ENCODE measurements at places on chromosomes 6 and 20. TPM values are rescaled to one million over a fixed set of nuclear protein-coding genes. Genes with fewer than 3 reads are reported as not detected.
A peak's percentile ranks its signal among the peaks of the same experiment; 100 is the strongest.

DNA sequence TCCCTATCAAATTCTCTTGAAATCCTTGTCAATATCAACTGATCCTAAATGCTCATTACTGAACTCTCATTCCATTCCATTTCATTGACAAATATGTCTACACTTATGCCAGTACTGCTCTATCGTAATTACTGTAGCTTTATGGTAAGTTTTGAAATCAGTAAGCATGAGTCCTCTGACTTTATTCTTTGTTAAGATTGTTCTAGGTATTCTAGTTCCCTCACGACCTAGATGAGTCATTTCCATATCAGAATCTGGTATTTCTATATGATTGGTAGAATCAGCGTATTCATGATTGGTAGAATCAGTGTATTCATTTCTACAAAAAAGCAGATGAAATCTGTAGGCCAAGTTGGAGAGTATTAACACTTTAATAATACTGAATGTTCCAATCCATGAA lies 318.6 kb upstream of the RUNX2 start:
- H3K27ac ChIP-seq, result no peak overlapping the region
- H3K4me3 ChIP-seq, result no peak overlapping the region
- H3K27me3 ChIP-seq, result no peaks in the 10 kb centered on the region
- no peaks in the 10 kb centered on the region for H3K36me3 ChIP-seq
- DNase-seq, result no peak

DNA sequence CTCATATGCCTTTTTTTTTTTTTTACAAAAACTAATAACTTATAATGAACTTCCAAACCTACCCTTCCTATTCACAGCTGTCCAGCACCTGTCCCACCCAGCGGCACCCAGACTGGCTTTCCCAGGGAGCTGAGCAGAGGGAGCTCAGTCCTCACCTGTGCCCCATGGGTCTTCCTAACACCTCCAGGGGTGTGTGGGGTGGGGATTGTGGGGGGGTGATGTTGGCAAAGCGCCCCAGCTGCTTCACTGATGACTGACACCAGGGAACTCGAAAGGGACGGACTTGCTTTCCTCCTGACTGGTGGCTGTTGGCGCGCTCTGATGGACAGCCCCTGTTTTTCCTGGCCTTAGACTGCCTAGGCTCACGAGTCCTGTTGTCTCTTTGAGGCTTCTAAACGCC lies 14.2 kb upstream of the SYNJ2 start:
- no peaks in the 10 kb centered on the region for H3K4me1 ChIP-seq
- no peak overlapping the region for H3K4me3 ChIP-seq
- no peak for DNase-seq
- H3K27ac ChIP-seq, result no peak overlapping the region
- no peaks in the 10 kb centered on the region for H3K36me3 ChIP-seq
- no peaks in the 10 kb centered on the region for H3K27me3 ChIP-seq

DNA sequence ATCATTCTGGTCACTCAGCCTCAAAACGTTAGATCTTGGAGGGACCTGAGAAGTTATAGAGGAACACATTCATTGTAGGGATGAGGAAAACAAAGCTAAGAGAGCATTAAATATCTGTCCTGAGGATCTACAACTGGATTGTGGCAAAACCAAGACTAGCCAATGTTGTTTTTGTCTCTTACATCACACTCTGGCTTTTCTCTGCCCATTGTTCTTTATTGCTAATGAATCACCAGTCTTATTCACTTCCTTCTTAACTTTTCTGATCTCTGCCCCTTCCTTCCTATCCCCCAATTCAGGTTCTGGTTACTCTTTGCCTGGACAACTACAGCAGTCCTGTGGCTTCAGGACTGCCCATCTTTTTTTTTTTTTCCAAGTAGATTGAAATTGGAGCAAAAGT lies 57.0 kb upstream of the PREP start:
- DNase-seq, result no peak
- H3K4me1 ChIP-seq, result no peaks in the 10 kb centered on the region
- H3K27me3 ChIP-seq, result no peaks in the 10 kb centered on the region
- H3K27ac ChIP-seq, result no peak overlapping the region
- H3K36me3 ChIP-seq, result no peaks in the 10 kb centered on the region
- H3K4me3 ChIP-seq, result no peak overlapping the region

DNA sequence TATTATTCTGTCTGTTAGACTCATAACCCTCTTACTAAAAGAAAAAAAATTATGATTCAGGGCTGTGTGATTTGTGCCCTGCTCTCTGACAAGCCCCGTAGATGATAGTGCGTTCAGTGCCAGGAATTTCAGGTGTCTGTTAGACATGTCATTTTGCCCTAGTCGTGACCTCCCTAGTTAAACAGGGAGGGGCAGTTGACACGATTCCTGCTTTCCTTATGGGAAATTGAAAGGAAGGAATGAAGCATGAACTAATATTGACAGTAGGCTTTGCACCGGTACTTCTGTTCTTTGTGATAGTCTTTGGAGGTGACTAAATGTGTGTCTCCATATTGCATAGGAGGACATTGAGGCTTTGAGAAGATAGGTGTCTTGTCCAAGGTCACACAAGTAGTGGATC lies 26.3 kb downstream of the RPRD1B start:
- H3K27ac ChIP-seq, result no peak overlapping the region
- H3K4me1 ChIP-seq, result peaks cover 2% of the 10 kb centered on the region
- H3K36me3 ChIP-seq, result no peaks in the 10 kb centered on the region
- H3K4me3 ChIP-seq, result no peak overlapping the region

GRCh38 chr6:118722829-118723813 lies 71.7 kb upstream of the CEP85L start:
- peaks cover 9% of the 10 kb centered on the region for H3K4me1 ChIP-seq
- H3K27me3 ChIP-seq, result peaks cover 2% of the 10 kb centered on the region
- H3K4me3 ChIP-seq, result no peak overlapping the region

DNA sequence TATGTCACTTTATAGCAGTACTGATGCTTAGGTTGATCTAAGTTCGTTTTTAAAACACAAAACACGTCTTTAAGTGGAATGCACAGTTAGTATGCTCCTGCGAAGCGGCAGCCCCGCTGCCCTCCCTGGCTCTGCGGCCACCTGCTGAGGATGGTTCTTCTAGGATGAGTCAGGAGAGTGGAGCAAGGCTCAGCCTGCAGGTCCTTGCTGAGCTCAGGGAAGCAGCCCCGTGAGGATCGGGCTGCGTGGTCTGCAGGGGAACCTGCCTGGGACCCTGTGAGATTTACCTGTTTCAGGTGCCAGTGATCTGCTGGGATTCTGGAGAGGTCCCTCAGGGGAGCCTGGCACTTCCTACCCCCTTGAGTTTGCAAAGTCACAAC lies 57.5 kb downstream of the SYNJ2 start:
- H3K36me3 ChIP-seq, result peaks cover 4% of the 10 kb centered on the region
- peaks cover 8% of the 10 kb centered on the region for H3K27me3 ChIP-seq
- peaks cover 12% of the 10 kb centered on the region for H3K4me1 ChIP-seq
- no peak overlapping the region for H3K4me3 ChIP-seq
- H3K27ac ChIP-seq, result no peak overlapping the region

GRCh38 chr20:23995905-23996666 lies 7.5 kb upstream of the GGTLC1 start:
- H3K4me3 ChIP-seq, result no peak overlapping the region
- peak; percentile 57 for DNase-seq
- H3K27ac ChIP-seq, result no peak overlapping the region
- H3K36me3 ChIP-seq, result no peaks in the 10 kb centered on the region
- peaks cover 2% of the 10 kb centered on the region for H3K27me3 ChIP-seq

DNA sequence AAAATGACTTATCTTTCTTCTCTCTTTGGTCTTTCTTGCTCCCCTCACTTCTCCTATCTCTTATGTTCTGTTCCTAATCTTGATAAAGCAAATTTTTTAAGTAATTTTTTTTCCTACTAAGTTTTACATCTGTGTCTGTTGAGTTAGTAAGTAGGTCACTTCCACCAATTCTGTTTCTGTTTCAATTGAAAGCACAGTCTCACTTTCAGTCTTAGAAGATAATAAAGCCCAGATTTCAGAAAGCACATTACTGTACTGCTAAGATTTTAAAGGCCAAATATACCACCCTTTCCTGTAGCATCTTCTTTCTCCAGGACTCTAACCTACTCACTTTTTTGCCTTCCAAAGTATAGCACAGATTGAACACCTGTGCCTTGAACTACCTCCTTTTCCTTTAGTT lies 866.1 kb upstream of the ADGRB3 start:
- no peak for DNase-seq
- H3K4me3 ChIP-seq, result no peak overlapping the region
- H3K4me1 ChIP-seq, result no peaks in the 10 kb centered on the region
- no peaks in the 10 kb centered on the region for H3K36me3 ChIP-seq
- H3K27ac ChIP-seq, result no peak overlapping the region

DNA sequence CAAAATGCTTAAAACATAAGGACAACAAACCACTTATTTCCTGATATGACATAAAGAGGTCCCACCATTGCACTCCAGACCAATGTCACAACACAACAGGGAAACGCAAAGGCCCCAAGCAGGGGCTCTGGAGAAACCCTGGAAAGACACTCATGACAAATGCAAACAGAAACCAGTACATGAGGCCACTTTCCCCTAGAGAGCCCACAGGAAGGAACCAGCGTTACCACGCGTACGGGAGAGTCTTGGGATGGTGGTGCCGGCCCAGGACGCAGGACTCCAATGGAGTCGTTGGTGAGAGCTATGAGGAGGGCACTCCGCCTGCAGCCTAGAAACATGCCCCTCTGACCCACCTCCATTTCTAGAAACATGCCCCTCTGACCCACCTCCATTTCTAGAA lies 20.2 kb downstream of the GMEB2 start:
- no peaks in the 10 kb centered on the region for H3K4me1 ChIP-seq
- no peak overlapping the region for H3K27ac ChIP-seq
- H3K4me3 ChIP-seq, result no peak overlapping the region

- H3K36me3 ChIP-seq, result no peaks in the 10 kb centered on the region
- peaks cover 1% of the 10 kb centered on the region for H3K27me3 ChIP-seq
- H3K4me3 ChIP-seq, result no peak overlapping the region
- DNase-seq, result no peak
Measured at GRCh38 chr20:9215539-9215938, 146.7 kb downstream of the PLCB4 start.

DNA sequence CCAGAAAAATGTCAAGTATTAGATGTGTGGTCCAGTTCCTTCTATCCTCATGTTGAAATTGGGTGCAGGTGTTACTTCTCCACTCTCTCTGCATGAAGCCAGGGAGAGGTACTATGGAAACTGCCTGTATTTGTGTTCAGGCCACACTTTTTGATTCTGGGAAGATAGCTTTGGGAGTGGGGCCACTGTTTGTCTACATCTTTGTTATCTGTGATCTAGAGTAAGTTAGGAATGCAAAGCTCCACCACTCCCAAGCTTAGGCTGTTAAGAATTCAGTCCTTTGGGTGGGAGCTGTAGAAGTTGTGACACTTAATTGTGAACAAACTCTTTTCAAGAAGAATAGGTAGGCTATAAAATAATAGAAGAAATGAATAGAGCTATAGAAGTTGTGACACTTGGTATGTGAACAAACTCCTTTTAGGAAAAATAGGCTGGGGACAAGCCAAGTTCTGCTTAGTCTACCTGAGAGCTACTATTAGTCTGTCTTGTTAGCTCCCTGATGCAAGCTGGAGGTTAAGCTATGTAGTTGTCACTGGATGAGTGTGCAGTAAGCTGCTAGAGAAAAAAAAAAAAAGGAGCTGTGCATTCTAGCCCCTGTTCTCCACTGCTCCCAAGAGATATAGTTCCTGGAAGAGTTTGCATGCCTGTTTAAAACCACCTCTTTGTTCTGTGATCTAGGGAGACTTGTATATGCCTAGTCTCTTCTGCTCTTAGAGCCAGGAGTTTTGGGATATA lies 7.1 kb upstream of the GFRAL start:
- no peak for DNase-seq
- H3K27me3 ChIP-seq, result no peaks in the 10 kb centered on the region
- H3K36me3 ChIP-seq, result no peaks in the 10 kb centered on the region
- H3K4me3 ChIP-seq, result no peak overlapping the region
- no peaks in the 10 kb centered on the region for H3K4me1 ChIP-seq

DNA sequence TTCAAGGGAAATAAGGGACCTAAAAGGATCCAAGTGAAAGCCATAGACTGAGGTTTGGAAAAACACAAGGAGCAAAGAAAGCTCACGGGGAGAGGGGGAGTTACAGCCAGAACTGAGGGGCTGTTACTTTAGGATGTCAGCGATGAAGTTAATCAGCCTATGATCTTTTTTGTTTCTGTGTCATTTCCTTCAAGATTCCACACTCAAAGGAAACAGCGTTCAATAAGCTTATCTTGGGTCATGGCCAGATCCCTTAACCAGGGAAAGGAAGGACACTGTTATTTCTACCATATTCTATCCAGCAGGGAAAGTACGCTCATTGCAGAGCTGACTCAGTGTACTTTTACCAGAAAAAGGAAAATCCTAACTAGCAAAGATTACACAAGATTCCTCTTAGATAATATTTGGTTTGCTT lies 132.8 kb downstream of the PFDN4 start:
- peaks cover 4% of the 10 kb centered on the region for H3K36me3 ChIP-seq
- H3K4me3 ChIP-seq, result no peak overlapping the region
- no peak overlapping the region for H3K27ac ChIP-seq

DNA sequence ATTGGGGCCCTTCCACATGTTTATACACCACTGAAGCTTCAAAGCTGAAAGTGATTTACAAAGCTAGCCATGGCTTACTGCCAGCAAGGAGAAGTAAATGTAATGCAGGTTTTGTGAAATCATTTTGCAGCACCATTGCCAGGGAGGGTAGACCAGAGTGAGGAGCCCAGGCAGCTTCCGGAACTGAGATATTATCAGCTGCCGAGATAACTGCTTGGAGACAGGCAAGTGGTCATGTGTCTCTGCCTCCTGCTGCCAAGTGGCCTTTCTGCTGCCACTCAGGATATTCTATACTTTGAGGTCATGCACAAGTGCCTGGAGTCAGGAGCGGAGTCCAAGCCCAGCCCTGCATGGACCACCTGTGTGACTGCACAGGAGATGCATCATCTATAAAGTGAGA lies 160.2 kb downstream of the SYNDIG1 start:
- H3K27me3 ChIP-seq, result peaks cover 18% of the 10 kb centered on the region
- peaks cover 5% of the 10 kb centered on the region for H3K4me1 ChIP-seq
- H3K27ac ChIP-seq, result no peak overlapping the region
- H3K4me3 ChIP-seq, result no peak overlapping the region

- H3K4me3 ChIP-seq, result no peak overlapping the region
- DNase-seq, result no peak
- H3K27me3 ChIP-seq, result no peaks in the 10 kb centered on the region
- no peak overlapping the region for H3K27ac ChIP-seq
- H3K36me3 ChIP-seq, result no peaks in the 10 kb centered on the region
Measured at GRCh38 chr20:44896583-44896982, 11.1 kb downstream of the YWHAB start.

GRCh38 chr6:4316867-4317400 lies 181.6 kb upstream of the ECI2 start:
- DNase-seq, result no peak
- H3K4me3 ChIP-seq, result no peak overlapping the region
- H3K36me3 ChIP-seq, result peaks cover 17% of the 10 kb centered on the region
- peaks cover 17% of the 10 kb centered on the region for H3K4me1 ChIP-seq

C6orf132 gene
- 0.25 TPM for total RNA-seq

ZNF334 gene
- total RNA-seq, result 32.9 TPM

PPIL4 gene
- 26.8 TPM for total RNA-seq

MUCL3 gene
- not detected for total RNA-seq

OLIG3 gene
- 75.1 TPM for total RNA-seq

Data from glutamatergic neuron (in vitro differentiated cells).